Stimulated activated effector memory CD8-positive, alpha-beta T cell treated with anti-CD3 and anti-CD28 coated beads, Interleukin-12 subunit alpha, Interleukin-12 subunit beta, amount 100 ng/mL, for 72 hours (primary cell): ENCODE measurements at places on chromosomes 5 and 9.

- DNase-seq, result no peak
These were observed 522.3 kb upstream of the ST8SIA4 start for GRCh38 chr5:101425339-101425859.

DNA sequence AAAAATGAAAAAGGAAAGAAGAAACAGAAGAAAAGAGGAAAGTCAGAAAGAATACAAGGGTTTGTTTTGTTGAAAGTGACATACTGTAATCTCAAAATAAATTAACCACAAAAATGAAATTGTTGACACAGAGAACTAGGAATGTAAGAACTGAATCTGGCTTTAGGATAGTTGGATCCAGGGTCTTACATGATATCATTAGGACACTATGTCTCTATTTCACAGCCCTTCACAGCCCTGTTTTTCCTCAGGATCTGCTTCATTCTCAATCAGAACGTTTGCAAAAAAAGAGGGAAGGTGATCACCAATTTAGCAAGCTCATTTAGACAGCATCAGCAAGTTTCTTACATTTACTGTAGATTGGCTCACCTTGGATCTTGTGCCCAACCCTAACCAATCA is 188.5 kb upstream of the NREP start:
- no peak for DNase-seq

GRCh38 chr9:36401164-36401740 is 1.2 kb upstream of the RNF38 start:
- no peak for DNase-seq

- DNase-seq, result no peak
These were observed 1.7 kb downstream of the BRD3OS start for GRCh38 chr9:134026981-134027380.

DNA sequence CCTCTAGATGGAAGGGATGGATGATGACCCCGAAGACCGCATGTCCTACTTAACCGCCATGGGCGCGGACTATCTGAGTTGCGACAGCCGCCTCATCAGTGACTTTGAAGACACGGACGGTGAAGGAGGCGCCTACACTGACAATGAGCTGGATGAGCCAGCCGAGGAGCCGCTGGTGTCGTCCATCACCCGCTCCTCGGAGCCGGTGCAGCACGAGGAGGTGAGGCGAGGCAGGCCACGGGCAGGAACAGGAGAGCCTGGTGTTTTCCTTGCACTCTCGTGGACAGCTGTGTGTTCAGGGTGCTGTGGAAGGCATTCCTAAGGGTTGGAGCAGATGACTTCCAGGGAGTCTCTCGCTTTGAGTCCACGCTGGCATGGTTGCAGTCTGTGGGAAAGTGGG is 73.9 kb downstream of the TJP2 start:
- DNase-seq, result no peak

DNA sequence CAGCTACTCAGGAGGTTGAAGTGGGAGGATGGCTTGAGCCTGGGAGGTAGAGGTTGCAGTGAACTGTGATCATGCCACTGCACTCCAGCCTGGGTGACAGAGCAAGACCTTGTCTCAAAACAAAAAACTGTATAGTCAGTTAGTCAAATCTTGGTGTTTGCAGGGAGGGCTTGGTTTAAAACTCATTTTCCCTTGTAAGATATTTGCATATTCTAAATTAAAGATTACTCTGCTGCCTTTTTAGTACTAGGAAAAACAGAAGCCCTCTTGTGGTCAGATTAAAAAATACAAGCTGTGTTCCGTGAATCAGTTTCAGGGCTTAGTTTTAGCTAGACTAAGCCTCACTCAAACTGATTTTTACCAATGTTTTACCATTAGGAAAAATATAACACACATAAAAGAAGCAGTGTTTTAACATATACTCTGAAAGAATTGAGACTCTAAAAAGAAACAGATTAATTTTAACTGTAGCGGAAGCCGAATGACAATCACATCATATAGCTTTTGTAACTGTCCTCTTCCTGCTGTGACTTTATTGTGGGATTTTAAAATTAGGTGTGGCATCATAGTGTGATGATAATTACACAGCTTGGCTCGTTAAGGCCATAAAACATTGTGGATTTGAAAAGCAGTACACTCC is 84.9 kb upstream of the BASP1 start:
- no peak for DNase-seq

DNA sequence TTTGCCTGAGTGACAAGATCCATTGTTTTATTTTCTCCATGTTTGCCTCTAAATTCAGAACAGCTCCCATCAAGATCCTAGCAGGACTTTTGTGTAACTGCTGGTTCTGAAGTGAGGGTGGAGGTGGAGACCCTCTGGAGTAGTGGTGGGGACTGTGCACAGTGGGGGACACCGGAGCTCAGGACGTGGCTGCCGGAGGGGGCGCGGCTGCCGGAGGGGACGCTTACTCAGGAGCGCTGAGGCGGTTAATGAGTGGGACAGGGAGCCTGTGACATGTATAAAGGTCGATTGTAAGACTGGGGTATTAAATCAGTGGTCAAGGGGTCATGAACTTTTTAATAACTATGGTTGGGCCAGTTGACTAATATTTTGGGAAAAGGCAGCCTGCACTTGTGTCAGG is 127.0 kb upstream of the CACNA1B start:
- no peak for DNase-seq

DNA sequence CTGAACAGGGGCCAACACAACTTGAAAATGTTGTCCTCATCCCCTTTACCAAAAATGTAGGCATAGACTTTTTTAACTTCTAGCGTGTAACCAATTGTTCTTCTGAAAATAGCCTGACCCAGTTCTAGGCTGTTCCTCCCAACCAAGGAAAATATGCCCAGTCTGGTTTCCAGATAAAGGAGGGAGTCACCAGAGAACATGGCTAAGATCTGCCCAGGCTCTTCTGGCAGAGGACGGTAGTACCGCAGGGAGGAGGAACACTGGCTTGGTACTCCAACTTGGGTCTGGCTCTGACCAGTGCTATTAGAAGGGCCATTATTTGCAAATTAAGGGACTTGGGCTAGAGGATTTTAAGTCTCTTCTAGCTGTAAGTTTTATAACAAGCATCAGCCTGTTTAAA is 63.1 kb downstream of the GRAMD2B start:
- no peak for DNase-seq

DNA sequence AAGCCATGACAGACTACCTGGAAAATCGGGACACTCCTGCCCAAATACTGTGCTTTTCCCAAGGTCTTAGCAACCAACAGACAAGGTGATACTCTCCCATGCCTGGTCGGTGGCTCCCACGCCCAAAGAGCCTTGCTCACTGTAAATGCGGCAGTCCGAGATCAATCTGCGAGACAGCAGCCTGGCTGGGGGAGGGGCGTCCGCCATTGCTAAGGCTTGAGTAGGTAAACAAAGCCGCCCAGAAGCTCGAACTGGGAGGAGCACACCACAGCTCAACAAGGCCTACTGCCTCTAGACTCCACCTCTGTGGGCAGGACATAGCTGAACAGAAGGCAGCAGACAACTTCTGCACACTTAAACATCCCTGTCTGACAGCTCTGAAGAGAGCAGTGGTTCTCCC is 272.1 kb upstream of the CCNG1 start:
- no peak for DNase-seq

DNA sequence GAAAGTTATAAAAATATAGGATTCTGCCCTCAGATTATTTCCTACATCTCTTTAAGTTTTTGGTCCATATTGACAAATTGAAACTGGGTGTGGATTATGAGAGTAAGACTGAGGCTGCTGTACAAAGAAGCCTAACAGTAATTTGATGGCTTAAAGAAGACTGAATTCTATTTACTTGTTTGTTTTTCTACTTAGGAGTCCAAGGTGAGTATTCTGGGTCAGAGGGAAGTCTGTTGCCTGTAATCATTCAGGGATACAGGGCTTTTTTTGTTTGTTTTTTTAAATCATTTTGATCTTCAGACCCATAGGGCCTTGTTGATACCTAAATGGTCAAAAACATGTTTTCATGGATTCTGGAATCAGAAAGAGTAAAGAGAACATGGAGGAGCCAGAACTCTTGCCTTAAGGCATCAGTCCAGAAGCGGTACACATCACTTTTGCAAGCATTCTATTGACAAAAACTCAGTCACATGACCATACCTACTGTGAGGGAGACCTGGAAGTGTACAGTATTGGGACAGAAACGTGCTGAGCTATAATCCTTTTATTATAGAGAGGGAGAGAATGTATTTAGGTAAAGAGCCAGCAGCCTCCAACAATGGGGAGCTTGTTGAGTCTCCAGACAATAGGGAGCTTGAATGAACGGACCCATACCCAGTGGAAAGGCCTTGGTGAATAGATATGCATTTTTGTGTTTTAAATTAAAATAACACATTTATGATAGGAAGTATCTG is 102.7 kb downstream of the LRRC70 start:
- DNase-seq, result no peak

DNA sequence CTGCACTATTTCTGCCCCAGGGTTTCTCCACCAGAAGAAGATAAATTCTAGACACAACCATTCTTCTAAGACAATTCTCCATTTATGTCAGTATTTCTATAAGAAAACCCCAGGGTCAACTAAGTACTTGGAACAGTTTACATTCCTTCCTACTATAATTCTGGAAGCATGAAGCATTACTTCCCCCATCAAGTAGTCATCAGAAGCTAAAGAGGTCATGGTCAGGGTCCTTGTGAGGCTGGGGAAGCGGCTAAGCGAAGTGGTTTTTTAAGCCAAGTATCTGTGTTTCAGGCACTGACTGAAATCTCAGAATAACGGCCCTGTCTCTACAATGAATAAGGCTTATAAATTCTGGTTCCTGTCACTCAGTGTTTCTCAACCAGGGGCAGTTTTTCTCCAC is 197.8 kb downstream of the GLIS3 start:
- DNase-seq, result no peak

GRCh38 chr5:97496037-97496436 is 313.0 kb upstream of the RIOK2 start:
- DNase-seq, result no peak

DNA sequence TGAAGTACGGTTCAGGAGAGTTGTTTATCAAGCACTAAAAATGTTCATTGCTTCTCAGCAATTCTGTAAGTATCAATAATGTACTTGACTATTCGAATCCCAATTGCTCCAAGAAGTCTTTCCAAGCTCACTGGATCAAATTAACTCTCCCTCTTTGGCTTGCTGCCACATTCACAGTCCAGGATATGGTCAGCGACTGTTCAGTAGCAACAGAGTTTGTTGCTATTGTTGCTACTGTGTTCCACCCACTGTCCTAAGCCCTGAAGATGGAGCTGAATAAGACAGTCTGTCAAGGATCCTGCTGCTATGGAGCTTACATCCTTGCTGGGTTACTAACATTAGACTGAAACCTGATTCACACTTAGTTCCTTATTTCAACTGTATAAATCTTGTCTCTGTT is 110.8 kb downstream of the FGF10 start:
- no peak for DNase-seq

- DNase-seq, result no peak
These were observed 219.8 kb downstream of the ARL15 start for GRCh38 chr5:54090495-54091120.

DNA sequence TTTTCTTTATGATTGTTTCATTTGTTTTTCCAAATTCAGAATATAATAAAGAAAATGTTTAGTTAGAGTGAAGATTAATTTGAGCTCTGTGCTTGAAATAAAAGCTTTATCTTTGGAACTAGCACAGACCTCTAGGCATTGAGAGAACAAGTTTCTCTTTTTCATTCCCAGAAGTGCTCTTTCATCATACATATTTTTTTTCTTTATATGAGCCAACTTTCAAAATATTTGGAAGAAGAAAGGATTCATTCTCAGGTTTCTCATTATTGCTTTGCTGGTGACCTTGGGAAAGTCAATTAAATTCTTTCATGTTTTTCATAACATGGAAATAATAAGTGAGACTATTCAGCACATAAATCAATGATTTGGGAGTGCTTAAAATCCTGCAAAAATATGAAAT is 16.8 kb downstream of the CTXN3 start:
- no peak for DNase-seq

GRCh38 chr9:132984202-132985070 is 5.9 kb downstream of the GFI1B start:
- DNase-seq, result no peak

DNA sequence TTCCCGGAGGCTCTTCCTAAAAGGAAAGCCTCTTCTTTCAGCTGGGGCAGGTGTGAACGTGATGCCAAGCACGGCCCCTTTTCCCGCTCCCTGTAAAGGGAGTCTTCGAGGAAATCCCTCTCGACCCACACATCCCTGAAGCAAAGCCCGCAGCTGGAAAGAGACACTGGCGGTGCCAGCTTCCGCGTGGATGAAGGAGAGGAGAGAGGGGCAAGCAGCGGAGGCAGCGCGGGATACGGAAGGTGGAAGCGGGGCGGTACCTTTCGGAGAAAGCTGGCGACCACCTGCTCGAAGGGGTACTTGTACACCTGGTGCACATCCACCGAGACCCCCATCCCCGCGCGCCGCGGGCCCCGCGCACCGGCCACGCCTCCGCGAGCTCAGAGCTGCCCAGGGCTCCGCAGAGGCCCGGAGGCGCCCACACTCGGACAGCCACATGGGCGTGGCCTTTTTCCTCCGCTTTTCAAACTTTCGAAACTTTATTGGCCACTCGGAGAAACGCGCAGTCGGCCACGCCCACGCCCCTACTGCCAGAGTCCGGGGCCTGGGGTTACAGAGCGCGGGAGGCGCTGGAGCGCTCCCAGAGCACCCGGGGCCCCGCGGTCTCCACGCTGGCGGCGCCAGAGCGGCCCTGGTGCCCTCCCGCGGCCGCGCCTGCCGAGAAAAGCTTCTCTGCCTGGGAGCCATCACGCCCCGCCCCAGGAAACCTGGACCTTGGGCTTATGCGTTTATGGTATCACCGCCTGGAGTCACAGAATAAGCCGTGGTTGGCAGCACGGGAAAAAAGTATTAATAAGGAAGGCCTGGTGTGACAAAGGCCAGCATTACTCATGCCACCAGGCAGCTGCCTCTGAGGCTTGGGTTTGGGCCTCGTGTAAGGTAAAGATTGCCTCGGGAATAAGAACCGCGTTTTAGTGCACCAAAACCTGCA is at the start of gene PRELID2:
Gene PRELID2, minus strand, starts transcription at position 426 of the 931 bp plus-strand sequence. Its CDS starts 91 bp downstream, at position 335.
- DNase-seq, result peak; percentile 44

- DNase-seq, result no peak
These were observed 655.6 kb upstream of the NUDT12 start for GRCh38 chr5:104218200-104218599.

DNA sequence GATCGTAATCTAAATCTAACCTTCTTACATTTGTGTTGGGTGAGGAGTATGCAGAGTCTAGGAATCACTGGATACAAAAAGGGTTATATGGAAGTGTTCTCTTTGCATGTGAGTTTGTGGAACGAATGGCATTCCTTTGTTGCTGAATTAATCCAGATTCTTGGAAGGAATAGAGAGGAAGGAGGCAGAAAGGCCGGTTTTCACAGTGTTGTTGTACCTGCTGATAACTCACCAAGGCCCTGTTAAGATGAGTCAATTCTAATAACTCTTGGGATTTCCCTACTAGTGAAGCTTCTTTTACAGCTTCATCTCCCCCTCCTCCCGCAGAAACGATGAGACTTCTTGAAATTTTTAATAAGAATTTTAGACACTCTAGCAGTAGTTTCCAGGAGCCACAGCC is 84.0 kb downstream of the ZSWIM6 start:
- DNase-seq, result no peak
